ENCODE measurements at places on chromosomes 7 and 10.
A peak's percentile ranks its signal among the peaks of the same experiment; 100 is the strongest.

DNA sequence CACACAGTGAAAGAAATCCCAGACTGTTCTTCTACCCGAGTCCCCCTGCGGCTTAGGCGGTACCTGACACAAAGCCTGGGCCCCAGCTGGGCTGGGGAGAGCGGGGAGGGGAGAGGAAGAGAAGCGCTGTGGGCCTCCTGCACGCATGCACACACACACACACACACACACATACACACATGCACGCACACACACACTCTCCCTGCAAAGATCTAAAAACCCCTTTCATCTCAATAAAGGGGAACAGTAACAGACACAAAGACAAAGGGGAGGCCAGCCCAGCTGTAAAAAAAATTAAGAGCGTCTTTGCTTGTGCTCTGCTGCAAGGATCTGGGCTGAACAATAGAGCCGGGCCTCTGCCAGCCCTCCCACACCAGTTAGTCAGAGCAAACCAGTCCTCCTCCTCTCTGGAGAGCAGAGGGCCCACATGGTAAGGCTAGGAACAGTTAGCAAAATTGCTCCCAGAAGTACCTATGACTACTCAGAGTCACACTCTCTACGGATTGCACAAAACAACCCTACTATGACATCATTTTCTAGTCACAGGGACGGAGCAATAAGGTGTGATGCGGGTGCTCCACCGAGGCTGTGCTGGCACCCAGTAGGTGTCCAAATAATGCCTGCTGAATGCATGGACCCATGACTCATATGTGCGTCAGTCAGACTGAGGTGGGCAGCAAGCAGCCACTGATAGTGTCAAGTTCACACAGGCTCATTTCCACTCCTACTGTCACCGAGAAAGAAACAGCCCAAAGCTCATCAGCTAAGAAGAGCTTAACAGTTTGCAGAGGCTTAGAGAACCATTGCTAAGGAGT, 9.2 kb downstream of the ITPRIP start:
- peak overlapping the region; percentile 80 for H3K4me3 ChIP-seq
- no peak for DNase-seq
- peaks cover 3% of the 10 kb centered on the region for H3K27me3 ChIP-seq
- H3K4me1 ChIP-seq = peaks cover 94% of the 10 kb centered on the region
- H3K27ac ChIP-seq = peak overlapping the region; percentile 98
- peaks cover 4% of the 10 kb centered on the region for H3K36me3 ChIP-seq

- no peak for DNase-seq
- no peak overlapping the region for H3K27ac ChIP-seq
- H3K4me1 ChIP-seq = peaks cover 30% of the 10 kb centered on the region
- H3K36me3 ChIP-seq = no peaks in the 10 kb centered on the region
- H3K27me3 ChIP-seq = peaks cover 14% of the 10 kb centered on the region
- no peak overlapping the region for H3K4me3 ChIP-seq
These were observed 77.6 kb upstream of the ZMIZ1 start for GRCh38 chr10:78991187-78991586.

- H3K36me3 ChIP-seq = no peaks in the 10 kb centered on the region
- H3K4me1 ChIP-seq = no peaks in the 10 kb centered on the region
- no peak for DNase-seq
- peaks cover 12% of the 10 kb centered on the region for H3K27me3 ChIP-seq
- no peak overlapping the region for H3K27ac ChIP-seq
These were observed 37.7 kb upstream of the IKZF1 start for GRCh38 chr7:50266635-50267386.

DNA sequence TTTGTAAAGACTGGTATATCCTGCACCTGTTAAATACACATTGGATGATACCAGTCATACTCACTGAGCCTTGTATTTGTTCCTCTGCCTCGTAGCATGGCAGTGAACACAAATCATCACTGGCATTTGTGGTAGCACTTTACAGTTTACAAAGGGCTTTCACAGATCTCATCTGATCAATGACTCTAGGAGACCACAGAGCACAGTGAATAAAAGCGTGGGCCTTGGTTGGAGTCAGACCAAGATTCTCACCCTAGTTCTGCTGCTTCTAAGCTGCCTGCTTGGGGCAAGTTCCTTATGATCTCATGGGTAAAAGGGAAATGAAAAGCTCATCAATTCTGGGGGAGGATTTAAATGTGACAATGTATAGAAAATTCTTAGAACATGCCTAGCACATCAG, 129.9 kb upstream of the AGK start:
- no peak overlapping the region for H3K4me3 ChIP-seq
- peaks cover 11% of the 10 kb centered on the region for H3K27me3 ChIP-seq
- DNase-seq = no peak
- peaks cover 10% of the 10 kb centered on the region for H3K4me1 ChIP-seq
- H3K27ac ChIP-seq = no peak overlapping the region
- no peaks in the 10 kb centered on the region for H3K36me3 ChIP-seq

GRCh38 chr7:100705320-100705752, 585 bp upstream of the POP7 start:
- peaks cover 18% of the 10 kb centered on the region for H3K4me1 ChIP-seq
- H3K36me3 ChIP-seq = peaks cover 8% of the 10 kb centered on the region
- H3K27me3 ChIP-seq = peaks cover 17% of the 10 kb centered on the region
- H3K27ac ChIP-seq = peak overlapping the region; percentile 75
- H3K4me3 ChIP-seq = peak overlapping the region; percentile 99

DNA sequence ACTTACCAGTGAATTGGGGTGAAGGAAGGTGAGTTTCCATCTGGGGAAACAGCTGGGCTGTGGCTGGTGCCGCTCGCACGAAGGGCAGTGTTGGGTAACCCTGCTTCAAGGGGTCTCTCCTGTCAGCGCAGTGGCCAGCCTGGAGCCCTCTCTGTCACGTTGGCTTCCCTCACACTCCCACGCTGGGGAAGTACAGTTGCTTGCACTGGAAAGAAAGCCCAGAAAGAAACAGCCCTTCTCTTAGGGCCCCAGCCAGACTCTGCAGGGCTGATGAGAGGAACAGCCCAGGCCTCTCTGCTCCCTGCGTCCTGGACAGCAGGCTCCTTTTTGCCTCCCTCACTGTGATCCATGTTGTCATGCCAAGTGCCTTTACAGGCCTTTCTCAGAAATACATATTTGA, 40.3 kb upstream of the TRIM8 start:
- H3K4me1 ChIP-seq = peaks cover 46% of the 10 kb centered on the region
- DNase-seq = no peak
- no peak overlapping the region for H3K4me3 ChIP-seq
- H3K36me3 ChIP-seq = peaks cover 19% of the 10 kb centered on the region
- no peaks in the 10 kb centered on the region for H3K27me3 ChIP-seq

- peaks cover 41% of the 10 kb centered on the region for H3K4me1 ChIP-seq
- H3K36me3 ChIP-seq = peaks cover 5% of the 10 kb centered on the region
- peak; percentile 68 for DNase-seq
- peak overlapping the region; percentile 93 for H3K27ac ChIP-seq
- H3K27me3 ChIP-seq = no peaks in the 10 kb centered on the region
These were observed 1.0 kb downstream of the CDK6 start for GRCh38 chr7:92835261-92835850.
